ENCODE measurements at places on chromosomes 6 and 20. TPM values are rescaled to one million over a fixed set of nuclear protein-coding genes. Genes with fewer than 3 reads are reported as not detected.

- peak overlapping the region; percentile 92 for H3K27ac ChIP-seq
- H3K27me3 ChIP-seq = no peaks in the 10 kb centered on the region
- H3K4me1 ChIP-seq = peaks cover 26% of the 10 kb centered on the region
- DNase-seq = peak; percentile 32
- peaks cover 25% of the 10 kb centered on the region for H3K36me3 ChIP-seq
- peak overlapping the region; percentile 98 for H3K4me3 ChIP-seq
Observed at GRCh38 chr6:43628393-43629103, 516 bp downstream of the GTPBP2 start.

- H3K36me3 ChIP-seq = no peaks in the 10 kb centered on the region
- no peaks in the 10 kb centered on the region for H3K27me3 ChIP-seq
- no peak overlapping the region for H3K4me3 ChIP-seq
- peak; percentile 58 for DNase-seq
- H3K4me1 ChIP-seq = peaks cover 6% of the 10 kb centered on the region
- H3K27ac ChIP-seq = no peak overlapping the region
Observed at GRCh38 chr6:7821426-7821825, 89.2 kb downstream of the TXNDC5 start.

- DNase-seq = peak; percentile 87
- peaks cover 3% of the 10 kb centered on the region for H3K27me3 ChIP-seq
- peak overlapping the region; percentile 38 for H3K27ac ChIP-seq
- no peak overlapping the region for H3K4me3 ChIP-seq
- H3K36me3 ChIP-seq = no peaks in the 10 kb centered on the region
- H3K4me1 ChIP-seq = no peaks in the 10 kb centered on the region
Observed at GRCh38 chr6:89360415-89360999, 8.0 kb upstream of the UBE2J1 start.

- no peak overlapping the region for H3K27ac ChIP-seq
- H3K4me3 ChIP-seq = no peak overlapping the region
- no peaks in the 10 kb centered on the region for H3K36me3 ChIP-seq
- no peak for DNase-seq
Observed at GRCh38 chr6:10465629-10466499, 51.0 kb upstream of the TFAP2A start.

GRCh38 chr20:19348582-19348981 lies 136.1 kb downstream of the SLC24A3 start:
- no peaks in the 10 kb centered on the region for H3K4me1 ChIP-seq
- no peak overlapping the region for H3K4me3 ChIP-seq
- no peaks in the 10 kb centered on the region for H3K27me3 ChIP-seq
- H3K36me3 ChIP-seq = no peaks in the 10 kb centered on the region

DNA sequence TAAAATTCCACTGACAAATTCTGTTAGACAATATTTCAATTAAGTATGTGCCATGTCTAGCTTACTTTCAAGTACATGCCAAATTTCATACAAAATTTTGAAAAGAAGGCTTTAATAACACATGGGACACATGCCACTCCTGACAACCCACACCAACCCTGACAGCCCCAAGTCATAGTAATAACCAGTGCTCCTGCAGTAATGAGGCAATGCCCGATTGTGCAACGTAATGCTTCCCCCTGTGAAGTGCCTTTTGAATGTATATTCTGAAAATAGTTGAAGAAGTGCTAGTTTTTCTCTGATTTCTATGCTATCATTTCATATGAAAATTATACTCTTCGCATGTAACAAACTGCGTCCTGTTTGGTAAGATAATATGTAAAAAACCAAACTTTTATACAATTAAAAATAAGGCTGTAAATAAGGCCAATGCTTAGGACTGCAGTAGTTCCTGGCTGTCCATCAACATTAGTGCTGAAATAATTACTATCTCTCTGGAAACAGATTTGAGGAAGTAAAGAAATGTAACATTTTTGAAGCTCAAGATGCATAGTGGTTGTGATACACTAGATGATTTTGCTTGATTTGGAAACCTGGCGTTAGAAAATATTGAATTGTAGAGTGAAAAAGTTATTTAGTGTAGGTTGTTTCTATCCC lies 125.8 kb upstream of the BCLAF1 start:
- no peak overlapping the region for H3K27ac ChIP-seq
- no peak overlapping the region for H3K4me3 ChIP-seq
- no peaks in the 10 kb centered on the region for H3K27me3 ChIP-seq
- no peaks in the 10 kb centered on the region for H3K4me1 ChIP-seq
- H3K36me3 ChIP-seq = no peaks in the 10 kb centered on the region

DNA sequence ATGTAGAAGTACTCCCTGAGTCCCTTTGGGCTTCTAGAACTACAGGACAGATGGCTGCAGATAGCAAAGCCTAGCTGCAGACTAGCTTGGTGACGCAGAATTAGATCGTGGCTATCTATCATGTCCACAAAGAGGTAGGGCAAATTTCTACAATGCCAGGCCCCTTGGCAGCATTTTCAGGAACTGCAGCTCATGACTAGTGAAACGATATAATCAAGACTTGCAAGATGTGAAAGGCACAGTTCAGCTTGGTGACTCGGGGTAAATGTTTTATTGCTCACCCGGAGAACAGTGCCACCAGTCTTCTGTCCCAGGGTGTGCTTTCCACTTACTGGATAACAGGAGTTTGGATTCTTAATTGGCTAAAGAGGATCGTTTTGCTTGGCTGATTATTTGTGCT lies 108.7 kb upstream of the LY86 start:
- no peaks in the 10 kb centered on the region for H3K4me1 ChIP-seq
- no peak overlapping the region for H3K27ac ChIP-seq
- no peak overlapping the region for H3K4me3 ChIP-seq
- no peaks in the 10 kb centered on the region for H3K36me3 ChIP-seq

GRCh38 chr20:5090191-5090590 lies 29.6 kb downstream of the PCNA start:
- peaks cover 5% of the 10 kb centered on the region for H3K36me3 ChIP-seq
- H3K4me1 ChIP-seq = no peaks in the 10 kb centered on the region
- no peak for DNase-seq
- no peak overlapping the region for H3K27ac ChIP-seq

DNA sequence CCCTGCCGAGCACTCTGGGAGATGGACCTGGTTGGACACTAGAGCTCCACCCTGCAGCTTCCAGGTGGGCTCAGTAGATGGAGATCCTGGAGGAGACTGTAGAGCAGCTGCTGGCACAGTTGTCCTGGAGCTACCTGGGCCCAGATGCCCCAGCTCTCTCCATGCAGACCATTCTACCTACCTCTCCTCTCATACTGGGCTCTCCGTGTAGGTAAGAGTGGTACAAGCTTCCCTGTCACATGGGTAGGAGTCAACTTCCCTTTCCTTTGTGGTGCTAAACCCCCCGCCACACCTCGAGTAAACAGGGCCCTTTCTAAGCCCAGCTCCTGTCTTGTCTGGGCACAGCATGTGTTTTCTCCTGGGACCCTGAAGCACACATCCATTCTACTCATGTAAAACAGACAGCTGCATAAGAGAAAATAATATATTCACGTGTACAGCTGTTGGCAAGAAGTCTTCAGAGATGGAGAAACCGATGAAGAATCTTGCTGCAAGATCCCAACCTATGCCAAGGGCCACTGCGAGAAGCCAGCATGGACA lies 108.1 kb upstream of the DUSP22 start:
- no peaks in the 10 kb centered on the region for H3K36me3 ChIP-seq
- DNase-seq = no peak
- no peaks in the 10 kb centered on the region for H3K4me1 ChIP-seq
- H3K27me3 ChIP-seq = no peaks in the 10 kb centered on the region
- H3K4me3 ChIP-seq = no peak overlapping the region
- H3K27ac ChIP-seq = no peak overlapping the region

DNA sequence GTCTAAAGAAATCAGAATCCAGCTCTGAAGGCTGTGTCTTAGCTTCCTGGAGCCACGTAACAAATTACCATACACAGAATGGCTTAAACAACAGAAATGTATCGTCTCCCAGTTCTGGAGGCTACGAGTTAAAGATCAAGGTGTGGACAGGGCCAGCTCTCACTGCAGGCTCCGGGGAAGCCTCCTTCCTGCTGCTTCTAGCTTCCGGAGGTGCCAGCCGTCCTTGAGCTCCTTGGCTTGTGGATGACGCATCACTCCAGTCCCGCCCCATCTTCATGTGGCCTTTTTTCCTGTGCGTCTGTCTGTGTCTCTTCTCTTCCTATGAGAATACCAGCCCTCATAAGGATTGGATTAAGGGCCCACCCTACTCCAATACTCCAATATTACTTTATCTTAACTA lies 319.1 kb upstream of the QKI start:
- no peaks in the 10 kb centered on the region for H3K27me3 ChIP-seq
- no peak overlapping the region for H3K4me3 ChIP-seq
- H3K36me3 ChIP-seq = no peaks in the 10 kb centered on the region
- H3K4me1 ChIP-seq = no peaks in the 10 kb centered on the region

GRCh38 chr6:139254196-139254595 lies 37.6 kb downstream of the TXLNB start:
- H3K27me3 ChIP-seq = no peaks in the 10 kb centered on the region
- no peaks in the 10 kb centered on the region for H3K4me1 ChIP-seq
- H3K36me3 ChIP-seq = no peaks in the 10 kb centered on the region
- H3K4me3 ChIP-seq = no peak overlapping the region

DNA sequence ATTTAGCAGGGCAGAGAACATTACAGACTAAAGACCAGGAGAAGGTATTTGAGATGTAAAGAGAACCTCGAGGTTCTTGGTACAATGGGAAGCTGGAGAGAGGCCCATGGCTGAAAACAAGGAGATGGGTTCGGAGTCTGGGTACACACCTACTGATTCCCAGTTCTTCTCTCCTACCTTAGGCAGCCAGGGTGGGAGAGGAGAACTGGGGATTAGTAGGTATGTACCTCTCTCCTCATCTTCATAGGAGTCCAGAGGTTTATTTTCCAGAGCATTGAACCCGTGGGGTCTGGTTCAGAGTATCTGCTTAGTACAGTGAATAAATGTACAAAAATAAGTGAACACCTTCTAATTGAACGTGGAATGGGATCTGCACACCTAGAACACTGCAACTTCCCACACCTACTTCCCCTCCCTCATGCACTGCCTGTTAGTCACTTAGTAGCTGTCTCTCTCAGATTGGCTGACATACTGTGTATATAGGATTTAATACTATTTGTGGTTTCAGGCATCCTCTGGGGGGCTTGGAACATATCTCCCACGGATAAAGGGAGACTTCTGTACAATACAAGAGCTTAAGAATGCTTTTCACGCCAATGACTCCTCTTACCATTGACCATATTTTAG lies 23.5 kb upstream of the NUP153 start:
- DNase-seq = no peak
- H3K4me1 ChIP-seq = no peaks in the 10 kb centered on the region
- H3K27me3 ChIP-seq = no peaks in the 10 kb centered on the region
- H3K27ac ChIP-seq = no peak overlapping the region
- H3K36me3 ChIP-seq = no peaks in the 10 kb centered on the region
- no peak overlapping the region for H3K4me3 ChIP-seq

- H3K36me3 ChIP-seq = no peaks in the 10 kb centered on the region
- no peak for DNase-seq
- no peaks in the 10 kb centered on the region for H3K27me3 ChIP-seq
- H3K27ac ChIP-seq = no peak overlapping the region
- no peak overlapping the region for H3K4me3 ChIP-seq
Observed at GRCh38 chr6:5580736-5581581, 319.6 kb downstream of the FARS2 start.

DNA sequence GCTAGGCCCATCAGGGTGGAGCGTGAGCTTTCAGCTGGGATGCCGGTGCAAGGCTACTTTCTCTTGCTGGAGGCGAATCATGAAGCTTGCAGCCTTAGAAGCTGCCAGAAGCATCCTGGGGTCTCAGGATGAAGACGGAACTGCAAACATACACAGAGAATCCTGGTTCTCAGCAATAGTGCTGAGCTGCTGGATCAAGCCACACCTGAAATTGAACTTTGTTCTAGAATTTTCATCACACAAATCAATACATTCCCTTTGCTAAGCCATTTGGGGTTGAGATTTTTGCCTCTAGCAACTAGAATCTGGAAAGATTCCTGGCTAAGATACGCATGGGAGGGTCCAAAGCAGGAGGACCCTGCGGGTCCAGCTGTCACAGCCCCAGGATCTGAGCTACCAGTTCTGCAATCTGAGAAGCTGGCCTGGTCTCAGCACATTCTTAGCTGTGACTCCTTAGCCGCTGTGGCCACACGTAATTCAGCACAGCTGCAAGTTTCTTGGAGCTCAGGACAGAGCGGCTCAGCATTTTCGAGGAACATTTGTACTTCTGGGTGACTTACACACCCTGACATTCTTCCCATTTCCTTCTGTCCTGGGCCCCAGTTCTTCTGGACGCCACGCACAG lies 6.6 kb upstream of the ARFGAP1 start:
- H3K27ac ChIP-seq = no peak overlapping the region
- no peaks in the 10 kb centered on the region for H3K27me3 ChIP-seq
- H3K36me3 ChIP-seq = no peaks in the 10 kb centered on the region
- peaks cover 11% of the 10 kb centered on the region for H3K4me1 ChIP-seq

GRCh38 chr6:39791850-39792539 lies at the start of gene DAAM2:
TSS of gene DAAM2 (plus strand) at chr6:39792376. CDS start at chr6:39856303, 63,927 bp downstream.
- H3K4me1 ChIP-seq = peaks cover 4% of the 10 kb centered on the region
- no peaks in the 10 kb centered on the region for H3K36me3 ChIP-seq
- peak within 1 kb of the TSS; percentile 49 for H3K27ac ChIP-seq
- H3K27me3 ChIP-seq = no peaks in the 10 kb centered on the region

DNA sequence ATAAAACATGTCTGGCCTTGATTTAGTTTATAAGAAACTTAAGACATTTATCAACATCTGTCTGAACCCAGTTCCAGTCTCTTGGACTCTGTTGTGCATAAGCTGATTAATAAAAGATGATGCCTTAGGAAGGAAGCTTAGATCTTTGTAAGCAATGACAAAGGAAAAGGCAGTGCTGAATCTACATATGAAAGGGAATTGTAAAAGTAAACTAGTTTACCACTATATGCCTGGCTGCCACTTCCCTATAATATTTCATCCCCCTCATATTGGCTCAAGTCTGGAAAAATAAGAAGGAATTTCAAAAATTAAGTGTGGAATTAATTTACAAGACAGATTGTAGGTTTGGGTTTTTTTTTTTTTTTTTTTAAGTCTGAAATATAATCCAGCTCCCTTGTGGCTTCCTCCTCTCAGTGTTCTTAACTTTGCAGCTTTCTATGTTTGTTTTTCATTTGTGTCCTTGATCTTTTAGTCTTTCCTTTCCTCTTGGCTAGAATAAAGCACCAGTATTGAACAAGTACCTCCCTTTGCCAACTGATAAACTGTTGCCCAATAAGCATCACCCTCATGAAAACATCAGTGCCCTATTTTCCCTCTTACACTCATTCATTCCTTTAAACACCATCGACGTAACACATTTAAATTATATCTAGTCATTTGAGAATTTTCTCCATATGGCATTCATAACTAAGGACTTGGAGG lies 146.7 kb upstream of the TBX18 start:
- H3K36me3 ChIP-seq = no peaks in the 10 kb centered on the region
- no peak overlapping the region for H3K4me3 ChIP-seq
- H3K27me3 ChIP-seq = no peaks in the 10 kb centered on the region
- H3K4me1 ChIP-seq = no peaks in the 10 kb centered on the region
- no peak overlapping the region for H3K27ac ChIP-seq

GNRH2 gene
- total RNA-seq = 1.4 TPM

SCGN gene
- not detected for total RNA-seq

TRPC4AP gene
- 92.6 TPM for total RNA-seq

MYCT1 gene
- total RNA-seq = 0.61 TPM

DHX35 gene
- total RNA-seq = 7.8 TPM

CTAGE9 gene
- not detected for total RNA-seq

HFE gene
- total RNA-seq = 5.7 TPM

DCDC2 gene
- total RNA-seq = 3.2 TPM

RPS10 gene
- 1,221 TPM for total RNA-seq

C6orf141 gene
- 0.55 TPM for total RNA-seq

C20orf141 gene
- total RNA-seq = not detected
